ENCODE measurements at places on chromosomes 2 and 18. TPM values are rescaled to one million over a fixed set of nuclear protein-coding genes. Genes with fewer than 3 reads are reported as not detected.
A peak's percentile ranks its signal among the peaks of the same experiment; 100 is the strongest.

Gene NT5C1B
- not detected for total RNA-seq

DNA sequence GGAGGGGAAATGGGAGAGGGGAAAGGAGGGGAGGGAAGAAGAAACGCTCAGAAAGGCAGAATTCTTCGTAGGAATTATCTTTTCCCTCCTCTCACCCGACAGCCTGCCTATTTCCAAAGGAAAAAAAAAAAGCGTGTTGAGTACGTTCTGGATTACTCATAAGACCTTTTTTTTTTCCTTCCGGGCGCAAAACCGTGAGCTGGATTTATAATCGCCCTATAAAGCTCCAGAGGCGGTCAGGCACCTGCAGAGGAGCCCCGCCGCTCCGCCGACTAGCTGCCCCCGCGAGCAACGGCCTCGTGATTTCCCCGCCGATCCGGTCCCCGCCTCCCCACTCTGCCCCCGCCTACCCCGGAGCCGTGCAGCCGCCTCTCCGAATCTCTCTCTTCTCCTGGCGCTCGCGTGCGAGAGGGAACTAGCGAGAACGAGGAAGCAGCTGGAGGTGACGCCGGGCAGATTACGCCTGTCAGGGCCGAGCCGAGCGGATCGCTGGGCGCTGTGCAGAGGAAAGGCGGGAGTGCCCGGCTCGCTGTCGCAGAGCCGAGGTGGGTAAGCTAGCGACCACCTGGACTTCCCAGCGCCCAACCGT is at the start of gene GAD1:
GAD1 (plus strand) TSS at position 384 of the 589 bp plus-strand sequence. CDS start 1,705 bp downstream, outside the sequence.
- DNase-seq, result no peak

Gene NOL4
- total RNA-seq, result not detected

Gene GMPPA
- 48.3 TPM for total RNA-seq

Gene CPS1
- total RNA-seq, result not detected

Gene KANSL1L
- 12.1 TPM for total RNA-seq

DNA sequence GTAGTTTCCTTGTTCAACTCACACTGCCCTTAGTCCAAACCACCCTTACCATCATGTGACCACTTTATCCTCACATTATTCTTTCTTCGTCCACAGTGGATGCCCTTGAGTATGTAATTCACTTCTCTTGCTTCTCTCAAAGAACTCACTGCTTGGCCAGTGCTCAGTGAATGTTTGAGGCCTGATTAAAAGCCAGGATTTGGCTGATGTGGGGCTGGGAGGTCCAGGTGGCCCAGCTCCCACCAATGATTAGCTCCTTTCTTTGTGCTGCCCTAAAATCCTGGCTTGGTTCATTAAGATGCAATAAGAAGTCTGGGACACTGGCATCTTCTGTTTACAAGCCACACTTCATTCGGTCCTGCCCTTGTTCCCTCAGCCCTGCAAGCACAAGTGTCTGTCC is 97.8 kb upstream of the CELF4 start:
- DNase-seq, result no peak

GRCh38 chr2:69493268-69493667 is 56.0 kb upstream of the NFU1 start:
- DNase-seq, result no peak

- no peak for DNase-seq
These were observed 69.6 kb downstream of the THNSL2 start for GRCh38 chr2:88239781-88240180.

GRCh38 chr2:42793334-42794270 is 1.2 kb upstream of the HAAO start:
- DNase-seq, result no peak

DNA sequence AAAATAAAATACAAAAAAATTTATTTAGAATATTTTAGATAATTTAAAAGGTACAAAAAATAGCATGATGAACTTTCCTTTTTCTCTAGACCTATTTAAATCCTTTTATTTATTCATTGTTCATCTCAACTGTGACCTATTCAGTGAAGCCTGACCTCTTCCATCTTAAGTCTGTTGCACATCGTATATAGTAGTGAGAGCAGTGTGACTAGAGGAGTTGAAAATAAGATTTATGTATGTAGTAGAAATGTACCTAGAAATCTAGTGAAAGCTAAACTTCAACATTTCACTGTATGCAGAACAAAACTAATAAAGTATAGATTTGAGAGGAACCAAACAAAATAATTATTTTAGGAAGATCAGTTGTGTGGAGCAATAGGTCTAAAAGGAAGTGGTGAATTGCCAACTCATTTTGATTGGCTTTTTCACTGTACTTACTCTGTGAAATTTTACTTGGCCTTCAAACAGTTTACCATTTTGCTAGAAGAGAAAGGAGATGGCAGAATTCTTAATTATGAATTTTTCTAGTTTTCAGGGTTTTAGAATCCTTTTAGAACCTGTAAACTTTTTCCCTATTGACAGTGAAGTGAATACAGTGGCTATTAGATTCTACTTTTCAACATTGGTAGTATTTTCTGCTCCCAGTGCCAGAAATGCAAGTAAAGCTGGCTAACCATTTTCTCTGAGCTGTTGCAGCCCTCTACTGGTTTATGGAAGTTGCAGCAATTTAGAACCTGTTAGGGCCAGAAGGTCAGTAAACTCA is 11.0 kb downstream of the ANKRD12 start:
- DNase-seq, result peak; percentile 67

GRCh38 chr2:156818221-156818620 is 382.0 kb downstream of the GPD2 start:
- no peak for DNase-seq

- DNase-seq, result no peak
These were observed 185.4 kb upstream of the DLGAP1 start for GRCh38 chr18:4640349-4641012.

Gene ZNF521
- not detected for total RNA-seq

DNA sequence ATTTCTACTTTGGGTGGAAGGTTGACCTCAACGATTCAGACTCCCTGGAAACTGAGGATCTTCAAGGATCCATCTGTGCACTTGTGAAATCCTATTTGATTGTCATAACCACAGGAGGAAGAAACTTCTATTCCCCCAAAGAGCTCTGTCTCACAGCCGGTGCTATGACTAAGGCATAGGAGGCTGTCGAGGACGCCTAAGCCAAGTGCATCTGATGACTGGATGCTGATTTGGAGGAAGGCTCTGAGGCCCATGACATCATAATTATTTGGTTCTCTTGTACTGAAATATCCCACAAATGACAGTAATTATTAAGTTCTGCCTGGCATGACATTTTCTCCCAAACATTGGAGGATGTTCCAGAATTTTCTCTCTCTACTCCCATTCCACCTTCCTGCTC is 13.8 kb upstream of the KCNF1 start:
- DNase-seq, result no peak

GRCh38 chr2:225431105-225431863 is 31.8 kb downstream of the NYAP2 start:
- DNase-seq, result no peak

DNA sequence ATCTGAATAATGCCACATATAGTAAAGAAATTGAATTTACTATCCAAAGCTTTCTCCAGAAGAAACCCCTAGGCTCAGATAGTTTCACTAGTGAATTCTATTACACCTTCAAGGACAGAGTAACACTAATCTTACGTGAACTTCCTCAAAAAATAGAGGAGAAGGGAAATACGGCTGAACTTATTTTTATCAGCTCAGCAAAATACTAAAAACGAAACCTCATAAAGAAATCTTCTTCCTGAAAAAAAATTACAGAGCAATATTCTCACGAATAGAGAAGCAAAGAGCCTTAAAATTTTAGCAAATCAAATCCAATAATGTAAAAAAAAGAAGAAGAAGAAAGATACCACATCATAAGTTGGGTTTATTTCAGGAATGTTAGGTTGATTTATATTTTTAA is 14.7 kb downstream of the CAPN13 start:
- DNase-seq, result no peak

DNA sequence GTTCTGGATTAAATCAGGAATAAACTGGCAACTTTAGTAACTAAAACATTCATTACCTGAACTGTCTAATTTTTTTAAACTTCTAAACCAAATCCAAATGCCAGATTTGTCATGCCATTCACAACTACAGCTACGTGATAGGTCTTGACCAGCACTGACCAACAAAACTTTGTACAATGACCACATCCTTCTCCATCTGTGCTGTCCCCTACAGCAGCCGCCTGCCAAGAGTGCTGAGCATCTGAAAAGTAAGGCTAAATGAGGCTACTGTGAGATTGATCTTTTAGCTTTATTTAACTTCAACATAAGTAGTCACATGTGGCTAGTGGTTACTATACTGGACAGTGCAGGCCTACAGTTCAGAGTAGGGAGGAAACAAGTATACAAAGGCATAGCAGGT is 7.6 kb downstream of the FAM168B start:
- no peak for DNase-seq

- DNase-seq, result no peak
These were observed 45.1 kb upstream of the ATP6V1B1 start for GRCh38 chr2:70890469-70891065.

DNA sequence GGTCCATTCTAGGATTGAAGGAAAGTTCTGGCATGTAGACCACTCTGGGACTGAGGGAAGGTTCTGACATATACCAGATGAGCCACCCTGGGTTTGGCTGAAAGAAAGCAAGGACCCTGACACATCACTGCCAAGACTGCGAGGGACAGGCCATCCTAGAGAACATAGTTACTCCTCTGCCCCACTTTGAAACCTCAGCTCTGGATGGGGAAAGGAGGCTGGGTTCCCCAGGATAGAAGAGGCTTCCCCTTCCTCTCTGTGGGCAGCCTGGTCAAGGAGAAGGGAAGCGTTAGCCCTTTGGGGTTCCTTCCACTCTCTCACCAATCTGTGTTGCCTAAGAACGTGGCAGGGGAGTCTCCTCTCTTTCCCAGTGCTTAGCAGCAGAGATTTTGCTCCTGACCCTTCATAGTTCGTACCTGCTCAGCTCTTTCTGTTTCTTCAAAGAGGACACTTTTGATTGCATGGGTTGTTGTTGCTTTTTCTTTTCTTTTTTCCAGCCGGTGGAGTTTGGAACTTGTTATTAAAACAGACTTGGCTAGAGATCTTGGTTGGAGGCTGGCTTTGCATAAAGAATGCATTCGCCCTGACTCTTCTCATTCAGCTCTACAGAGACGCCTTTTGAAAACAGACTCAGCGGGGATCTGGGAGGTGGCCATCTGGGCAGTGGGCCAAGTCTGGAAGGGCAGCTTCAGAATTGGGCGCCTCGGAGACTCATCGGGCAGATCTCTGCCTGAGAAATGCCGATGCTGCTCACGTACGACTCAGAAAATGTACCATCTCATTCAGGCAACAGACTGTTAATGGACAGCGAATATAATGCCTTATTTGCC is 166.1 kb downstream of the CLIP4 start:
- no peak for DNase-seq

DNA sequence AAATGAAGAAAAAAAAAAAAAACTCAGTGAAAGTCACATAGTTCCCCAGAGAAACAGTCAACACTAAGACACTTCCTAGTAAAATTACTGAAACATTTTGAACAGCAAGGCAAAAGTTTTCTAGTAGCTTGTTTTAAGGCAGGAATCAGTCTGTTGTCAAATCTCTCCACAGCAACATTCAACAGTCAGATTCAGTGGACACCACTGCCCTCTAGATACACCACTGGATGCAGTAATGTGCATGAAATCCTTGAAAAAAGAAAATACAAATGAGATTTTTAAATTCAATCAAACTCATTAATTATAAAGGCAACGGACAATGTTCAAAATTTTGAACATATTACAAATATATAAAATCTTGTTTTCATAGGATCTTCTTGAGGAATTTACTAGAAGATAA is 46.4 kb downstream of the GRB14 start:
- DNase-seq, result no peak

DNA sequence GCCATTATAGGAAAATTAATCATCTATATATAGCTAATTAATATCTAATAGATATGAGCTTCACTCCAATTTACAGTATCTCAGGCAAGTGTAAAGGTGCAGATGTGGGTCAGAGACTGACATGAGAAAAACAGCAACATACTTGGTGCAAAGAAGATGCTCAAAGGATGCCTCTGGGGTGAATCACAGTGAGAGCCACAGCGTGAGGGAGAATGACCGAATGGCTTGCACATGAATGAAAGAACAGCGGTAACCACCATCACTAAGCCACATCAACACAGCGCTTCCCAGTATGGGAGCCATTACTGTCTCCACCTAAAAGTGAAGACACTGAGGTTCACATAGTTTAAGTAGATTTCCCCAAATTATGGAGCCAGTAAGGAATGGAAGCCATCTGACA is 423.4 kb upstream of the ID2 start:
- no peak for DNase-seq

Data from CD4-positive, alpha-beta memory T cell (primary cell).